ENCODE measurements at places on chromosomes 11 and 22.

DNA sequence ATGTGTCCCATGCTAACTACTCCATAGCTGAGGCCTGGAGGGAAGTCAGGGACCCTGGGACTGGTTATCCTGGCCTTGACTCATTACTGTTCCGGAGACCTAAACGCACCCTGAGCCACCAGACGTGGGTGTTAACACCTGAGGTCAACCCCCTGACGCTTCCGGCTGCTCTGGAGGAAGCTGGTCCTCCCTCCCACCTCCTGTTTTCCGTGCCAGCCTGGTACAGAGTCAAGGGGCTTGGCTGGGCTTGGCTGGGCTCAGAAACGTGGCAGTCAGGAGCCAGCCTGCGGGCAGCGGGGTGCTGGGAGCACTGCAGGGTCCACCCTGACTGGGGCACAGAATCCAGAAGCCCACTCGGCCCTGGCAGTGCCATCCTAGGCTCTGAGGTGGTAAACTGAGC is 2.6 kb downstream of the TMPRSS4 start:
- DNase-seq, result no peak

DNA sequence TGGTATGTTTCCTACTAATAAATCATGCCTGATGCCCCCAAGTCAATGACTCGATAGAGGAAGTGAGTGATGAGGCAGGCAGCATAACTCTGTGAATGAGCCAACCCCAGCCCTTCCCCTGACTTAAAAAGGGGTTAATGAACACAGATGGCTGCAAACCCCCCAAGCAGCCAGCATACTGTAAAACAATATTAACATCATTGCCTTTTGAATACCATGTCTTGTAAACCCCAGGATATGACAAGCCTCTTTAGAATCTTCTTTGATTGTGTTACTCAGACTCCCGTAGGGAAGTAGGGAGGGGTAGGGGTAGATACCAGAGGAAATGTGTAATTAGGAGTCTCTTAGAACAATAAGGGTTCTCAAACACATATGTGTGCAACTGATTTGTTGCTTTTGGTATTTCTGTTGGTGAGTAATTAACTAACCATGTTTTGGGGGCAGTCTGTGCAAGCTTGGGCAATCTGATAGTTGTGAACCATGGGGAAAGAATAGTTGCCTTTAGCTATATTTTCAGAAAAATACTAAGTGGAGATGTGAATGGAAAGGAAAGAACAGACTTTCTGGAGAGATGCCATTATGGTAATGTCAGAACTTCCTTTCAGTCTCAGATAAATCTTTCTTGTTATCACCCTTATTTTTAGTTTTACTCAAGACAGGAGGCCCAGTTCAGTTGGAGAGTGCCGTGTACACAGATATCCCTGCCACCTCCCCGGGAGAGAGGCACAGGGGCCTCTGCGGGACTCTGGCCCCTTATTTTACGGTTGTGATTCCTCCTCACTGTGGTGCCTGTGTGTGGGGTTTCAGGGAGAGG is 701.8 kb downstream of the NTM start:
- no peak for DNase-seq

GRCh38 chr11:118443590-118444218 is 7.4 kb downstream of the KMT2A start:
- DNase-seq, result peak; percentile 37

DNA sequence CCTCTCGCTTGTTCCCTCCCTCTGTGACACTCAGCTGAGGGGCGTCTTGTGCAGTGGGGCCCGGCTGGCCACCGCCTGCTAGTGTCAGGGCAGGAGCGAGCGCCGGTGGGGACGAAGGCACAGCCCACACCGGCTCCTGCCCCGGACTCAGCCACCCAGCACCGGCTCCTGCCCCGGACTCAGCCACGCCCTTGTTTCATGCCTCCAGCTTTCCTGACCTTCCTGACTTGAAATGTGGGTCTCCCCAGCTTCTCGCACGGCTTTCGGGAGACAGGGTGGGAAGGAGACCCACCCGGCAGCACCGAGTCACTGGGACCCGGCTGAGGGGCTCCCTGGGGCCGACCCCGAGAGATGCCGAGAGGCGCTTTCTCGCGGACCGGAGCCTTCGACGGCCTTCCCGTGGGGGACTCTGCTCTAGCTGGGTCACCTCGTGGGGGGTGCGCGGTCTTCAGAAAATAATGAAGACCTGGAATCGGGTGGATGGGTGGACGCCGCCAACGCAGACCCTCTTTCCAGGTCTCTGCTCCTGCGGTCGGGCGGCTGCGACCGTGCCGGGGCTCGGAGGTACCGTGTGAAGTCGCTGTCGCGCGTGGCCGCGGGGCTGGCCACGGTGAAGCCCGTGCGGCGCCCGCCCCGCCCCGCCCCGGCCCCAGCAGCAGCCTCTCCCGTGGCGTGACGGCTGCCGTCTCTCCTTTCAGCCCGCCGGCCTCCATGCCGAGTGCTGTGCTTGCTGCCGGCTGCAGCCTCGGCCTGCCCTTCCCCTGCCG is 10.2 kb downstream of the GLB1L2 start:
- DNase-seq, result no peak
